Spinal cord (tissue), 10 donors: ENCODE measurements at places on chromosomes 12 and 14. TPM values are rescaled to one million over a fixed set of nuclear protein-coding genes. Genes with fewer than 3 reads are reported as not detected.

The TMEM229B gene
- 26.9 TPM for total RNA-seq

The SIX6 gene
- total RNA-seq, result 0.11 TPM

GRCh38 chr12:59834659-59835474, 239.0 kb downstream of the SLC16A7 start:
- no peak for DNase-seq

The PPM1H gene
- 35.8 TPM for total RNA-seq

GRCh38 chr12:106174876-106175275, 36.1 kb upstream of the NUAK1 start:
- no peak for DNase-seq
